ENCODE measurements at places on chromosomes 5 and 9.
A peak's percentile ranks its signal among the peaks of the same experiment; 100 is the strongest.

DNA sequence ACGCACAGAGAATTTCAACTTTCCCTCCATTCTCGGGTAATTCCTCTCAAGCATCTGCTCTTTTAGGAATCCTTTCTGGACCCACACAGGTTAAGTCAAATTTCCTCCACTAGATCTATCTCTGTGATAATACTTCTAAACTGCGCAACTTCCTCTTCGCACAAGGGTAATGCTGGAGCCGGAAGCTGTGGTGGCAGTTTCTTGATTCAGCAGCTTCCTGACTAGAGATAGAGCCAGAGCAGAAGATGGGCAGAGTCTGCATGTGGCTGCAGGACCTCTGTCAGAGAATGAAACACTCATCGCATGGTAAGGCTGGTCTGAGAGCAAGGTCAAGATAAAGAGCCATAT, 11.1 kb upstream of the CDC42SE2 start:
- peak; percentile 58 for DNase-seq

- no peak for DNase-seq
Measured at GRCh38 chr5:67163231-67163756, 33.3 kb downstream of the CD180 start.

GRCh38 chr5:59559847-59560246, 333.7 kb downstream of the PDE4D start:
- no peak for DNase-seq

- DNase-seq = peak; percentile 49
Measured at GRCh38 chr5:95842854-95843544, 20.5 kb upstream of the GLRX start.

DNA sequence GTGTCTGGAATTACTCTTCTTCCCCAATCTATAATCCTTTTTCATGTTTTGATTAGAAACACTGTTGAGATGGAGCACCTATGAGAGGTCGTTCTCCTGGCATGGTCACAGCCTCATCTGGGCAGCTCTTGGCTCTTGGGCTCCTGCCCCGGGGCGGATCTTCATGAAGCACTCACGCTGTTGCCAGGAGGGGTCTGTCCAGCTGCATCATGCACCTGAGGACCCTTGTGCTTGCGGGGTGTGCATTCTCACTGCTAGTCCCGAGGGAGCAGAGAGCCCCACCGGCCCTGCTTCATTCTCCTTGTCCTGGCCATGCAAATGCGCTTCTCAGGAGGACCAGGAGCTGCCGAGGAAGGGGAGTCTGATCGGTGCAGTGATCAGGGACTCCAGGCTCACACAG, 117.6 kb upstream of the S1PR3 start:
- no peak for DNase-seq

GRCh38 chr9:38318759-38319495, 73.6 kb upstream of the ALDH1B1 start:
- no peak for DNase-seq

- no peak for DNase-seq
Measured at GRCh38 chr5:160287378-160288051, 24.8 kb downstream of the CCNJL start.

DNA sequence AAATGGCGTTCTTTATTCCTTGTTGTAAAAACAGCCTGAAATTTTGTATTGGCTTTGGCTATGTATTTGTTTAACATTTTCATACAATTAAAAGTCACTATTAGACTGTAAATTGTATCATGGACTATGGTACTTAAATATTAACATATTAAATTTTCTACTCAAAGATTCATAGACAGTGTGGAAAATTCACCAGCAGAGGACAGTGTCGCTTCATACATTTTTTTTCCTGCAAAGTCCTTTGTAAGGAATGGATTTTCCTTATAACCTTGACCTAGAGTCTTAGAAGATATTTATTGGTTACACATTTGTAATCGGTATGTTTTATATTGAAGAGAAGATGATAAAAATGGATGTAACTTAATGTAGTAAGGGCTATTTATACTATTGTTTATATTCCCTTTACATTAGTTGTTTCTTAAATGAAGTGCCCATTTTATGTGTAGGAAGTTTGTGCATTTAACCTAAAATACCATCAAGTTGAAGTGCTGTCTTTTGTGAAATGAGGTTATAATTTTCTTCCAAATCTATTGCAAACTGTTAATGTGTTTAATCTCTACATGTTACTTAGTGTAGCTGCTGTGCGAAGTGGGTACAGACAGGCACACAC, 150.1 kb downstream of the KDM4C start:
- DNase-seq = no peak

- DNase-seq = no peak
Measured at GRCh38 chr5:169085636-169086035, 215.3 kb downstream of the SLIT3 start.

- DNase-seq = no peak
Measured at GRCh38 chr5:86675311-86675710, 57.6 kb downstream of the COX7C start.

- DNase-seq = no peak
Measured at GRCh38 chr9:84815554-84815953, 146.0 kb downstream of the NTRK2 start.

- DNase-seq = no peak
Measured at GRCh38 chr9:106761493-106761892, 101.5 kb upstream of the ZNF462 start.

GRCh38 chr5:153562189-153562588, 71.7 kb downstream of the GRIA1 start:
- no peak for DNase-seq

- no peak for DNase-seq
Measured at GRCh38 chr9:9229269-9229668, 1383.5 kb downstream of the PTPRD start.

DNA sequence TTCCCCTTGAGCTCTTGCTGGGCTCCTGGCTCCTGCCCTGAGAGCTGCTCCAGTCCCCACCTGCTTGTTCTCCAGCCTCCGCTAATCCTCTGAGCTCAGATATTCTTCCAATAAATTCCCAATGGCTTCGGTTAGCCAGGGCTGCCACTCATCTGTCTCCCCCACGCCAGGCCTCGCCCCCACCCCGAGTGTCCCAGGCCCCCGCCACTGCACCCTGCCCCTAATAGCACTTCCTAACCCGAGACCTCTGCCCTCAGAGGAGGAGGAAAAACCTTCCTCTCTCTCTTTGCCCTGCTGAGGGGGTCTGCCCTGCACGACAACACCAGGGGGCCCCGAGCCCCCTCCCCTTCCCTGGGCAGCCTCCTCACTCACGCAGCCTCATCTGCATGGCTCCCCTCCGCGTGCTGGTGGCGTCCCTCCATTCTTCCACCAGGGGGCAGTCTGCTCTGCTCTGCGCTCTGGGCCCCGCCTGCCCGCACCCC, 5.4 kb upstream of the LCN15 start:
- DNase-seq = peak; percentile 25

DNA sequence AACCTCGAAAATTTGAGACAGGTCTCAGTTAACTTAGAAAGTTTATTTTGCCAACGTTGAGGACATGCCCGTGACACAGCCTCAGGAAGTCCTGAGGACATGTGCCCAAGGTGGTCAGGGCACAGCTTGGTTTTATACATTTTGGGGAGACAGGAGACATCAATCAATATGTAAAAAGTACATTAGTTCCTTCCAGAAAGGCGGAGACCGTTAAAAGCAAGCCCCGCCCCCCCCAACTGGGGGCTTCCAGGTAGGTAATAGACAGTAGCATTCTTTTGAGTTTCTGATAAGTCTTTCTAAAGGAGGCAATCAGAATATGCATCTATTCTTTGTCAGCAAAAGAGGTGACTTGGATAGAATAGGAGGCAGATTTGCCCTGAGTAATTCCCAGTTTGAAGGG, 599 bp upstream of the MOCS2 start:
- DNase-seq = no peak

- no peak for DNase-seq
Measured at GRCh38 chr5:73183000-73183399, 10.0 kb downstream of the TMEM174 start.

Measured in activated T-cell treated with anti-CD3 and anti-CD28 coated beads for 1 hour (primary cell).